Stomach (tissue), 19 donors: ENCODE measurements at places on chromosomes 7 and 10.

DNA sequence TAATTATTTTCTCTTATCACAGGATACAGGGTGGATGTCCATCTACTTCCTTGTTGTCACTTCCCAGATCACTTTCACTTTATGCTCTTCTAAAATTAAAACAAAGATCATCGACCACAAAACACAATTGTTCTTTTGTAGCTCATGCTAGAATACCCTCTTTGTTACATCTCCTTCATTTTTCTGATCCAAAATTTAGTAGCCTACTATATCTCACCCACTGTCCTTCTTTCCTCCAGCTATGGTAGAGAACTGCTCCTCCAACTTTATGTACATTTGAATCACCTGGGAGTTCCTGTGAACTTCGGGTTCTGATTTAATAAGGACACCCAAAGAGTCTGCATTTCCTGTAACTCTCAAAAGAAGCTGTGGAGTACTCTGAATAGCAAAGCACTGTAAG is 1.2 kb upstream of the AHR start:
- DNase-seq, result no peak

GRCh38 chr10:84903320-84903719 is 574.9 kb downstream of the CCSER2 start:
- DNase-seq, result no peak

- DNase-seq, result no peak
Measured at GRCh38 chr10:47152861-47153349, 147.1 kb upstream of the GDF10 start.

- DNase-seq, result no peak
Measured at GRCh38 chr7:77335581-77335980, 80.6 kb downstream of the GSAP start.

GRCh38 chr10:79241990-79242619 is 105.2 kb upstream of the PPIF start:
- DNase-seq, result peak; percentile 58

GRCh38 chr7:47724335-47724982 is 142.5 kb upstream of the TNS3 start:
- DNase-seq, result peak; percentile 14

- no peak for DNase-seq
Measured at GRCh38 chr7:4240042-4240441, 442.1 kb upstream of the FOXK1 start.

DNA sequence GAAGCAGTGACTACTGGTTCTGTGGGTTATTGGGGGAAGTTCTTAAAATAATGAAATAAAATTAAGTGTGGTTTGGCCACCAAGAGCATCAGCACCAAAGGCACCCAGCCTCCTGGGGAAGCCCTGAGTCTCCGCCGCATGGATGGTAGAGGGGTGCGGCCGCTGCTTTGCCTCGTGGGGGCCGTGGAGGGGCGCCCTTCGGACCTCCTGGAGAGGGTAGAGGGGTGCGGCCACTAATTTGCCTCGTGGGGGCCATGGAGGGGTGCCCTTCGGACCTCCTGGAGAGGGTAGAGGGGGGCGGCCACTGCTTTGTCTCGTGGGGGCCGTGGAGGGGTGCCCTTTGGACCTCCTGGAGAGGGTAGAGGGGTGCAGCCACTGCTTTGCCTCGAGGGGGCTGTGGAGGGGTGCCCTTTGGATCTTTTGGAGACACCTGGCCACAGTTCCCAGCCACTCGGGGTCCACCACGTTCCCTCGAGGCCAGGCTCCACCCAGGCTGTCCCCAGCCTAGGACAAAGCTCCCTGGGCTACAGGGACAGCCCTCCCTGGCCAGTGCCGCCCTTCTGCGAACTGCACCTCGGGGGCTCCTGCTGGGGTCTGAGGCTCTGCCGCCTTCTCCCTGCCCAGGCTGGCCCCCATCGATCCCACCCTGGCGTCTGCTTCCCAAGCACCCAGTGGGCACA is 535.1 kb downstream of the PTPRN2 start:
- DNase-seq, result no peak

DNA sequence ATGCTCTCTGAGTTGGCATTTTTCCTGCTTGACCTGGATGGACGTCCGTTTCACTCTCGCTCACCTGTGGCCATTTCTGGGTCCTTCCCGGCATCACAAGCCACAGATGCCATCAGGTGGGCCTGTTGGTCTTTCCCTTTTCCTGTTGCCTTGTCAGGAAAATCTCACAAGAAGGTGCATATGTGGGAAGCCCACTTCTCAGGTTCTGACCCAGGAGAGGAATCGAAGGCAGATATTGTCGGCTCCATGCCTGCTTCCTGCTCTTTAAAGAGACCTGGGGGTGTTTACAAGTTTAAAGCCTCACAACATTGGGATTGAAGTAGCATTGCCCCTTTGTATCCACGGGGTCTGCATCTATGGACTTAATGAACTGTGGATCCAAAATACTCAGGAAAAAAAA is 357.9 kb downstream of the RPS24 start:
- DNase-seq, result no peak

DNA sequence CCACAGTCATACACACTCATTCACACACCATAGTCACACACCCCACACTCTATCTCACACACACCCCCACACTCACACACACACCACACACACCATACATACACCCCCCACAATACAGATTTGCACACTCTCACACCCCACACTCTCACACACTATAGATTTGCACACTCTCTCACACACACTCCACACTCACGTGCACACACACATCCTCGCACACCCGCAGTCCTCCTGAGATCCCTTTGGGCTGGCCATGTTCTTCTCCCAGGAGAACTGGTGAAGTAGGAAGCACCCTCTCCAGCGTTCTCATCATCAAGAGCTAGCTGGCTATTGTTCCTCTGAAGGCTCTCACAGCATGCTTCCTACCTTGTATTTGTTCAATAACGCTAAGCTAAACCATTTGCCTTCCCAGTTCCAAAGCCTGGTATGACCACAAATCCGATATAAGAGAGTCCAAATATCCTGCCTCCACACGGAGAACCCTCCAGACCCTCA is 86.2 kb downstream of the HECW1 start:
- DNase-seq, result no peak

GRCh38 chr7:50695026-50695425 is 87.7 kb downstream of the GRB10 start:
- DNase-seq, result no peak

DNA sequence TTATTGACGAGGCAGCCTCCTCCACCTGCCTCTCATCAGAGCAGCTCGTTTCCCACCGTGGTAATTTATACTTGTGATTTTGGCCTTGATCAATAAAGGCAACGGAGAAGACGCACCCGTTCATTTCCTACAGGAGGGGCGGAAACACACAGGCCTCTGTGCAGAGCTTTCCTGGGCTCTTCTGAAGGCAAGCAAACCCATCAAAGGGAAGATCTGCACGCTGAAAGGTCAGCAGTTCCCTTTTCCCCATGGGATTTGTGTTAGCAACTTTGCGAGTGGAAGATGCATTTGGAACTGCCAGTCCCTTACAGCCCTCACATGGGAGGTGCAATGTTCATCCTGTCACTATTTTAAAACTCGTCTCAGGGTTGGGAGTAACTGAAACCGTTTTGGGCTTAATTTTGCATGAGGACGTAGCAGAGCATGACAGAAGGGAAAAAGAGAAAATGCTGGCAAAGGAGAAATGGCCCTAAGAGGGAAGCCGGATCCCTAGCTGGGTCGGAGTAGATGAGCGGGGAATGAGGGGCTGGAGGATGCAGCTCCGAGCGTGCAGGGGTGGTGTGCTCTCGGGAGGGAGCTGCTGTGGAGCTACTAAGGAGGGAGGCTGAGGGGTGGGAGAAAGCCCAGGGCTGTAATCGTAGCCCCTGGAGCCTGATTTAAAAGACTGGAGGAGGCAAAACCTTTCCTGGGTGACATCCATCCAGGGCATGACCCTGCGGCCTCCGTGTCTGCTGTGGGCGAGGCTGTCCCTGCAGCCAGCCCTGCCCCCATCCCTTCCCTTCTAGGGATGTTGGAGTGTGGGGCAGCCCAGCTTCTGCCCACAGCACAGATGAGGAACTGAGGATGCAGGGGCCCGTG is 111.1 kb upstream of the FAM20C start:
- DNase-seq, result no peak

DNA sequence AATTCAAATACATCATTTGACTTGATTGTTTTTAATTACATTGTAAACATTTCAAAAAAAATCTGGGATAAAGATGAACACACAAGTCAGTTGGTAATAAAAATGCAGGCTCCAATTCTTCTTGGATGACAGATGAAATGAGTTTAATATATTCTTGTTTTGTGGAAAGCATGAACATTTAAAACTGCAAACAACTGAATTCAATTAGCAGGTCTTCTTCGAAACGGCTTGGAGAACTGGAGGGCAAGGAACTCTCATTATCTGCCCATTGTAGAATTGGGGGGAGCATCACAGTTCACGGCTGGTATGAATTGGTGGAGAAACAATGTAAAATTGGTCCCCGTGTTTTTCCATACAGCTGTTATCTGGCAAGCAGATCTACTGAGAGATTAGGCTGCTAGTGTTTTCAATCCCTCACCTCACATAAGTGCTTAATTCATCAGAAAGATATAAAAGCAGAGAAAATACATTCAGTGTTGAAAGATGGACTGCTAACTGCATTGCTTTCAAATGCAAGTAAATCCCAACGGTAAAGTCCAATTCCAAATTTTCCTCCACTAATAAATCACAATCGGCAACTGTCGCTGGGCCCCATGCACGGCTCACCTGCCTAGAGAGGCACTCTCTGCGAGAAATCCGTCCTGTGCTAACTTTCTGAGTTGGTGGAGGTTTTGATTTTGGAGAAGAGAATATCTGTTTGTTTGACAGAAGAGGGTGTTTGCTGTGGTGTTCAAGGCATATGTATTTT is 199.5 kb downstream of the ZNF438 start:
- no peak for DNase-seq

DNA sequence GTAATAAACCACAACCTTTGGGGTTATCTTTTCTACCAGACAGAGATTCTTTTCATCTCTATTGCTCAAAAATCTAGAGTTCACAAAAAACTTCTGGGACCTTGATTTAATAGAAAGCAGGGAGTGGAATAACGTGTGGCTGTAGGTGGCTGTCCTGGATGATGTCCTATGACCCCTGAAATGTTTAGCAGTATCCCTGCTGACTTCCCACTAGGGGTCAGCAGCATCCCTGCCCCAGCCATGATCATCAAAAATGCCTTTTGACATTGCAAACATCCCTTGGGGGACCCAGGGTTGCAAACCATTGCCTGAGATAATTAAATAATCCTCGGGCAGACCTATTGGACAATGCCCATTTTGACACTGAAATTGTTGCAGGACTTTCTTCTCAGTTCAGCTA is 177.1 kb downstream of the USP6NL start:
- no peak for DNase-seq

GRCh38 chr7:137097111-137097510 is 228.7 kb downstream of the CHRM2 start:
- no peak for DNase-seq

GRCh38 chr10:130418731-130419130 is 282.5 kb downstream of the GLRX3 start:
- DNase-seq, result no peak

DNA sequence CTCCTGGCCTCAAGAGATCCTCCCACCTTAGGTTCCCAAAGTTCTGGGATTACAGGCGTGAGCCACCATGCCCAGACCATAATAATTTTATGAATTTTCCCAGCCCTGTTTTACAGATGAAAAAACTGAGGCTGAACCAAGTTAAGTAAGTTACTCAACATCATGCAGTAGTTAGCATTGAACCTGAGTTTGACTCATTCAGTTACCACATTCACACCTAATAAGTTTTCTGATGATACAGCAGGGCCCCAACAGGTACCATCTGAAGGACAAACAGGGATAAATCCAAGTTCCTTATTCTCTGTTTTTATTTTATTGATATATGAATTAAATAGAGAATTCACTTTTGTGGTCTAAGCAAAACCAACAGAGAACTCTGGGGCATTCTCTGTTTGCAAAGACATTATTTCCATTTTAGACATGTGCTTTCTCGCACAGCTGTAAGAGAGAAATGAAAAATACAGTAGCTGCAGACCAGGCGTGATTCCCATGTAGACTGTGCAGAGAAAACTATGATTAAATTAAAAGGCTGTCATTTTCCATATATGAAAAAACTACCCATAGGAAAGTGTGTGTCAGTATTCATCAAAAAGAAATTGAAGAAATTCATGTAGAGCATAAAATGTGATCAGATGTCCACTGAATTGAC is 26.6 kb downstream of the APBB1IP start:
- no peak for DNase-seq

DNA sequence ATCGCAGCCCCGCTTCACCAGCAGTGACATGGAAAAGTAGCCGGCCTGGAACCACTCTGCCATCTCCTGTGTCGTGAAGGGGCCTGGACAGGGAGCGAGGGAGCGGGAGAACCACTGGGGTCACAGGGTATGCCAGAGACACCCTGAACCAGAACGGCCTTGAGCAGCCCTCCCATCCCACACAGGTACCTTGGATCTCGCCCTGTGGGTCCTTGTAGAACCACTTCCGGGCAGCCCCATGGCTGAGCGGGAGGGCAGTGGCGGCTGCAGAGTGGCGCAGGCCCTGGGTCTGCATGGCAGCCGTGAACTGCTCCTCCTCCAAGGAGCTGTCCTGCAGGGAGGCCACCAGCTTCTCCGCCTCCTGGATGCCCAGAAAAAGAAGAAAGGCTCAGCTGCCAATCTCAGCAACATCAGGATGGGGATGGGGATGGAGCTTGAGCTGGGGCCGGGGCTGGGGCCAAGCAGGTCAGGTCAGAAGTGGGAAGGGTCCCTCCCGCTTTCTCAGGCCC is 9.5 kb downstream of the GIGYF1 start:
- no peak for DNase-seq

DNA sequence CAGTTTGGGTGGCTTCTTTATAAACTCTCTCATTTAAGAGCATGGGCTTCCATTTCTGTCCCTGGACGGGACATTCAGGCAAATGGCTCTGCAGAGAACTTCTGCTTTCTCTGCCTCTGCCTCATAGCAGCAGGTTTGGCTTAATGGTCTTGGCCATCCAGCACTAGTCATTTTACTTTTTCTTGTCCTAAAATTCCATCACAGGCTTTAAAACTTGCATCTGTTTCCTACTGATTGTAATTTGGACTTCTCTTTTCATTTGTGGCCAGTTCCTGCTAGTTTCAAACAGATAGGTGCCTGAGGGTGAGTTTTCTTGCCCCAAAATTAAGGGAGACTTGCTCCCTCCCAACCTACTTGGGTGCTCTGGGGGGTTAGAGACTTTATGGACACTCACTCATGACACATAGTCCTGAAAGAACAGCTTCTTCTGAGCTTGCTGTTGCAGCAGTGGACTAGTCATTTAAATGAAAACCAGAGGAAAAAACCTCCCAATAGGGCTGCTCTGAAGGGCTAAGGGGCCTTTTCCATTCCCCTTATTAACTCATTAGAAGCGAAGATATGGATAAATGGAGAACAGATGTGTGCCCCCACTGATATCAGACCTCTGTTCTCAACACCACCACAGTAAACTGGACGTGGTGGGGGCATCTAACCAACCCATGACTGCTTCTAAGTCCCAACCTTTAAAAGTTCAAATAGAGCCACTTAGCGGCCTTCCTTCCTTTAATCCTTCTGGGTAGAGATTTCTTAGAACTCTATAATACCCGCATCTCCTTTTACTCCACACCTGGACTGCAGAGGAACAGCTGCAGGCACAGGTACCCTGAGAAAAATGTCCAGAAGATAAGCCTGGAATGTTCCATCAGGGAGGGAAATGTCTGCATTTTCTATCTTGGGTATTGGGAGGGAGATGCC is 38.8 kb downstream of the SVOPL start:
- no peak for DNase-seq
